Cardiac septum (tissue), 1 donor: ENCODE measurements at places on chromosomes 2 and 18. TPM values are rescaled to one million over a fixed set of nuclear protein-coding genes. Genes with fewer than 3 reads are reported as not detected.

ITM2C gene
- total RNA-seq: 18.4 TPM

UPP2 gene
- total RNA-seq: not detected

C2orf66 gene
- not detected for total RNA-seq

TMEM37 gene
- 1.5 TPM for total RNA-seq

RAB17 gene
- total RNA-seq: 3.5 TPM

IL18R1 gene
- 1.3 TPM for total RNA-seq

SULT1C4 gene
- total RNA-seq: 2.4 TPM

TRIM43 gene
- total RNA-seq: not detected

GALR1 gene
- total RNA-seq: 0.08 TPM

PCARE gene
- 0.11 TPM for total RNA-seq
